ENCODE measurements at places on chromosomes 16 and 17.

DNA sequence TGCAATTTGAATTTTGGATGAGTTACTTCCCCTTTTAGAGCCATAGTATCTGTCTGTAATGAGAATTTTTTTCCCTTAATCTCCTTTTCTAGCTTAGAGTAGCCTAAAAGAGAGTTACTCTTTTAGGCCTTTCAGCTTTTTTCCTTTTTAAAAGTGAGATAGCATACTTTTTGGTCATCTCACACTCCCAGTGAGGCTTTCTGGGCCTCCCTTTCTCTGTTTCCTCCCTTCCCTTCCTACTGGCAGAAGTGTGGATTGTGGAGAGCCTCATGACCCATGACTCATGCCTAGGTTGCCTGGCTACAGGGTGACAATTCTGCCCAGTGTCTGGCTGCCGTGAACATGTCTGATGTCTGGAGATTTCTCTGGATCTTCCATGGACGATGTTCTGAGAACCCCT, 15.2 kb downstream of the KRT23 start:
- DNase-seq, result peak; percentile 72

- DNase-seq, result no peak
Measured at GRCh38 chr16:67764158-67764667, 42.1 kb downstream of the RANBP10 start.

- peak; percentile 86 for DNase-seq
Measured at GRCh38 chr17:601244-601925, 113.3 kb downstream of the VPS53 start.

DNA sequence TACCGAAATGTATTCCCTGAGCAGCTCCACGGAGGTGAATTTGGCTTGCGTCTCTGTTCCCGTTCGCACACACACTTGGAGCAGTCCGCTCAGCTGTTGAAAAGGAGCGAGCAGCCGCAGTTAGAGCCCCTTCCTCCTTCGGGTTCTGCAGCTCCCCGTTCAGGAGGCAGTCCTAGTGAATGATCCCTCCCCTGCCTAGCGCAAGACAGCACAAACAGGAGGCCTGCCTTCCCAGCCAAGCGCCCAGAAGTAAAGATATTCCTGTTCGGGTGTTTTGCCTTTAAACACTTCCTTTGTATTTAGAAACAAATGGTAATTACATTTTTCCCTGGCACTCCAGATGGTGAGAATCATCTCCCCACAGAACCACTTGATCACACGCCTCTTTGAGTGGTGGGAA, 64.7 kb downstream of the ABCC12 start:
- DNase-seq, result no peak

DNA sequence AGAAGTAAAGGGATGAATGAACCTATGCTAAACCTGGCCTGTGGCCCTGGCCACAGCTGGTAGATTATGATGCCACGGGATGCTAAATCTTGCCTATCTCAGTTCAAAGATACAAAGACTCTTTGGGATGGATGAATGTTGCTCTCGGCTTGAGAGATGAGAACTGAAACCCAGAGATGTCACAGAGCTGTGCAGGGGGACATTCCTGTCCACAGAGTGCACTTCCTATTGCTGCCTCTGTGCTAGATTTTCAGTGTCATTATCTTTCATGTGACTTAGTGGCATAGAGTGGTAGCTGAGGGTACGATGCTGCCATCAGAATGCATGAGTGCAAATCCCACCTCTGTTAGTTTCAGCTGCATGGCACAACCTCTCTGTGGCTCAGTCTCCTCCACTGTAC, 2.3 kb upstream of the MT1M start:
- no peak for DNase-seq

DNA sequence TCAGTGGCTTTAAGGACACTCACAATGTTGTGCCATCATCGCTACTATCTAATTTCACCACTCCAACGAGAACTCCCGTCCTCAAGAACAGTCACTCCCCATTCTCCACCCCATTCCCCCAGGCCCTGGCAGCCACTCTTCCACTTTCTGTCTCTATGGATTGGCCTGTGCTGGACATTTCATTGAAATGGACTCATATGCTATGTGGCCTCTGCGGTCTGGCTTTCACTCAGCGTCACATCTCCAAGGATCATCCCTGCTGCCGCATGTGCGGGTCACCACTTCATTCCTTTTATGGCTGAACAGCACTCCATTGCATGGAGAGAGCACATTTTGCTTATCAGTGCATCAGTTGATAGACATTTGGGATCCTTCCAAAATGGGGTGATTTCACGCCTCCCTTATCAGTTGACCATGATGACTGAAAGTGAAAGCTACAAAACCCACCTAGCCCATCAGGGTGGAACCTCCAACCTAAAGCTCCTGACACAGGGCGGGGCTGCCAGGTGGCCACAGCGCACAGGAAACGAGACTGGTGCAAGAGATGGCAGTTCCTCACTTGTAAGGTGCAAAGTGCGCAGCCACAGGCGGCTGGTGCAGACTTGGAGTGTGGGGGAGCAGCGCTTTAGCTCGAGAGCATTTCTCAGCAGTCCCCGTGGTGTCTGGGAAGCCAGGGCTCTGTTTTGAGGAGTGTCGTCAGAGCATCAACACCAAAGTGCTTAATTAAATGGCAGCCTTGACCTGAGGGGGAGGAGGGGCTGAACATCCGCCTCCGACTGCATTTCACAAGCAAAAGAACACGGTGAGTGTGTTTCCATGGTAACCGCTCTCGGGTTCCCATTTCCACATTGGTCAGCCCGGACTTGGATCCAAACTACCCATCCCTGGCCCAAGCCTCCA, 23.8 kb downstream of the COTL1 start:
- no peak for DNase-seq

- no peak for DNase-seq
Measured at GRCh38 chr17:53142890-53143289, 679.8 kb upstream of the KIF2B start.

DNA sequence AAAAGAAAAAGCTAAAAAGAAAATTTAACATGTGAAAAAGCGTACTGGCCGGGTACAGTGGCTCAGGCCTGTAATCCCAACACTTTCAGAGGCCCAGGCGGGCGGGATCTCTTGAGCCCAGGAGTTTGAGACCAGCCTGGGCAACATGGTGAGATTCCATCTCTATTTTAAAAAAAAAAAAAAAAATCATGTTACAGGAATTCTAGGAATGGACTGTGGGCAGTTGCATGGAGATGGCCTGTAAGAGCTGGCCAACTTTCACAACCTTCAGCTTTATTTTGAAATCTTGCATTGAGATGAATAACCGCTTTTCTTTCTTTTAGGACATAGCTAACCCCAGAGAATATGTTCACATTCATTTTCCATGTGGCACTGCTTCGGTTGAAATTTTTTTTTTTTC, 8.2 kb upstream of the CIAO3 start:
- DNase-seq, result peak; percentile 73

DNA sequence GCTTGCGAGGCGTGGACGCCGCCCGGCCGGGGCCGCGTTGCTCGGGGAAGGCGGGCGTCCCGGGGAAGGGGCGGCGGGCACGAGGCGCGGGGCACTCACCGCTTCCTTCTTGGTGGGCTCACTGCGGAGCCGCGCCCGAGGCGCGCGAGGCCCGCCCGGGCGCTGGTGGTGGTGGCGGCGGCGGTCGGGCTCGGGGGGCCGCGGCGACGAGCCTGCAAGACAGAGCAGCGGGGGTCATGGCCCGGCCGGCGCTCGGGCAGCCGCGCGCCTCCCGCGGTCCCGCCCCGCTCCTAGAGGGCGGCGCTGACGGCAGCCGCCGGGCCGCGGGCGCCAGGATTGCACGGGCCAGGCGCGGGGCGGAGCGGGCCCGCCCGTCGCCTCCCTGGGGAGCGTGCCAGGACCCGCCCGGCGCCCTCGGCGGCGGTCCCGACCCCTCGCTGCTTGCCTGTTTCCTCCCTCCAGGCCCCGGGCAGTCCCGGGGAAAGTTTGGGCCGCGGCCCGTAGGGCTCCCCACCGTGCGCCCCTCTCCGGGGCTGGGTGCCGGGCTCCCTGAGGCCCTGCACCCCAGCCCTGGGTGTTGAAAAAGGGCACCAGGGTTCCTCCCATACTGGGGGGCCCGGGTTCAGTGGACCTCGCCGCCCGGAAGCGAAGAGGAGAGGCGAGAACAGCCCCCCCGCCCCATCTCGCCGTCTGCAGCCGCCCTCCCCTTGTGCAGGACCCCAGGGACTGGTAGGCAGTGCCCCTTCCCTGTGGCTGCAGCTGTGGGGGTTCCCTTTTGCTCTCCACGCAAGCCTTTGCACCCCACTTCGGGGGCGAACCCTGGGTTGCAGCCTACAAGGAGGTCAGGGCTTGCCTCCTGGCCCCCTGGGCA, at the start of gene C16orf74:
Gene C16orf74 (minus strand): TSS at position 270 of the 871 bp plus-strand sequence. CDS start 15,879 bp downstream, outside the sequence.
- peak; percentile 38 for DNase-seq

- DNase-seq, result peak; percentile 47
Measured at GRCh38 chr17:41739661-41740352, 5.4 kb upstream of the HAP1 start.

Data from fibroblast of skin of right quadriceps (primary cell).